ENCODE measurements at places on chromosomes 16 and 17.
A peak's percentile ranks its signal among the peaks of the same experiment; 100 is the strongest.

- DNase-seq: no peak
Observed at GRCh38 chr16:56272583-56272894, 81.2 kb downstream of the GNAO1 start.

- peak; percentile 28 for DNase-seq
Observed at GRCh38 chr17:15377616-15378015, 36.2 kb upstream of the TEKT3 start.

GRCh38 chr17:77772461-77772897, 186.0 kb upstream of the TNRC6C start:
- peak; percentile 50 for DNase-seq

DNA sequence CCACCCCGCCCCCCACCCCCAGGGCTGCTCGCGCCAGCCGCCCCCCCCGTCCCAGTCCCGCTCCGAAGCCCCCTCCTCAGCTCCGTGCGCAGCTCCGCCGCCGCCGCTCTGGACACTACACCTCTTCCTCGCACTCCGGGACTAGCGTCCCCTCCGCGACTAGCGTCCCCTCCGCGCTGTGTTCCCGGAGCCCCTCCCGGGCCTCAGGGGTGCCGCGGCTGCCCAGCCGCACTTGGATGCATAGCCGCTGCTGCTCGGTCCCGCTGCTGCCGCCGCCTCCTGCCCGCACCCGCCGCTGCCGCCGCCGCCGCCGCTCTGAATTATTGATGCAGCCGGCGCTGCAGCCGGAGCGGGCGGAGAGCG, at the start of gene CBLN1:
Gene CBLN1, minus strand, starts transcription at position 359 of the 363 bp plus-strand sequence. CDS start 373 bp downstream, outside the sequence.
- DNase-seq: no peak

- no peak for DNase-seq
Observed at GRCh38 chr17:5019475-5019956, 15.7 kb downstream of the SLC52A1 start.

GRCh38 chr16:74183601-74184360, 112.8 kb upstream of the PSMD7 start:
- DNase-seq: no peak

DNA sequence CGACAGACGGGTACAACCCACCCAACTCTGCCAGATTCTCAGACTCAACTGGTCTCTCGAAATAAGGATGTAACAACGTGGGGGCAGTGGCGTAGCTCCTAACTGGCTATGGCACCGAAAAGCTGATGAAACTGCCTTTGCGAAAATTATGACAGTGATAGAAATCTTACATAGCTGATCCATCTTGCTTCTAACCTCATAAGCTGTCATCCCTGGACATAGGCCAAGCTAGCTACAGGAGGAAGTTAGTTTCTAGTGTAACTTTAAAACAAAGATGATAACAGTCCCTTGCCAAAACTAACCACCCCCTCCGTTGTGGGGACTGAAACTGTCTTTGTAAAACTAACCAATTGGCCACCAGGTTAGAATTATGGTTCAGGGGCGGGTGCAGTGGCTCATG, 220.1 kb downstream of the SLC39A11 start:
- no peak for DNase-seq

Data from H4 (cell line).